ENCODE measurements at places on chromosomes 3 and 15. TPM values are rescaled to one million over a fixed set of nuclear protein-coding genes. Genes with fewer than 3 reads are reported as not detected.

Gene WNT5A
- total RNA-seq: 4.3 TPM

Gene DPPA2
- total RNA-seq: not detected

Gene CNTN3
- 1.8 TPM for total RNA-seq

Gene CHDH
- total RNA-seq: 19.5 TPM

Gene PIERCE2
- total RNA-seq: 3.2 TPM

Gene GOLGA6D
- not detected for total RNA-seq

Gene PRR20G
- total RNA-seq: not detected

Gene RTP1
- total RNA-seq: not detected

Gene APBA2
- 9.3 TPM for total RNA-seq

Gene TMF1
- 20.3 TPM for total RNA-seq

Gene TAGLN3
- total RNA-seq: 0.42 TPM

Gene PLA2G4F
- 0.34 TPM for total RNA-seq

Gene PRRT3
- total RNA-seq: 2.1 TPM

Gene SAMMSON
- total RNA-seq: not detected

Gene C15orf62
- not detected for total RNA-seq

Gene GTF2E1
- total RNA-seq: 9.7 TPM

Gene FOXB1
- total RNA-seq: not detected

Gene COL6A6
- total RNA-seq: 1.4 TPM

Gene ZNF662
- 9.9 TPM for total RNA-seq

Gene NR2E3
- 0.34 TPM for total RNA-seq

Gene SERPINI1
- total RNA-seq: 23.7 TPM

Gene C3orf20
- total RNA-seq: not detected

Gene TMEM207
- not detected for total RNA-seq

Gene TUSC7
- not detected for total RNA-seq

Gene CYP11A1
- total RNA-seq: 0.29 TPM

Gene NANOGP8
- 0.78 TPM for total RNA-seq

Gene MKRN2
- total RNA-seq: 12.7 TPM

Gene LMAN1L
- not detected for total RNA-seq

Gene SOX2
- total RNA-seq: not detected

Gene SERPINI2
- total RNA-seq: 376 TPM

Gene ACAN
- total RNA-seq: not detected

Gene IGSF11
- 3.2 TPM for total RNA-seq

Gene GOLGA8S
- 0.37 TPM for total RNA-seq

Gene CPA3
- total RNA-seq: 10.4 TPM

Gene RAB27A
- total RNA-seq: 13.8 TPM

Gene REC114
- not detected for total RNA-seq

Gene CPNE9
- total RNA-seq: not detected

Gene SHC4
- total RNA-seq: not detected

Gene SEMA5B
- 1.8 TPM for total RNA-seq

Gene AHSG
- total RNA-seq: 1.8 TPM

Gene DUOXA2
- total RNA-seq: 0.35 TPM

Gene C3orf22
- not detected for total RNA-seq

Gene CHRM5
- not detected for total RNA-seq

Gene GPR27
- total RNA-seq: 1.8 TPM

Gene RPP14
- 7.7 TPM for total RNA-seq

Gene C15orf39
- 14.4 TPM for total RNA-seq

Gene SENP8
- total RNA-seq: 2.2 TPM

Gene SCN5A
- 0.31 TPM for total RNA-seq

Gene FRMD4B
- 10.4 TPM for total RNA-seq

Gene HGD
- total RNA-seq: 9.8 TPM

Gene TRIM59
- total RNA-seq: 3.3 TPM

Gene CLDN16
- 0.25 TPM for total RNA-seq

Gene CRABP1
- 0.20 TPM for total RNA-seq

Gene GOLGA8T
- 0.86 TPM for total RNA-seq

Gene ROPN1
- not detected for total RNA-seq

Gene DAZL
- not detected for total RNA-seq

Measured in pancreas (tissue), 10 donors.